ENCODE measurements at places on chromosomes 7 and 10.
A peak's percentile ranks its signal among the peaks of the same experiment; 100 is the strongest.

DNA sequence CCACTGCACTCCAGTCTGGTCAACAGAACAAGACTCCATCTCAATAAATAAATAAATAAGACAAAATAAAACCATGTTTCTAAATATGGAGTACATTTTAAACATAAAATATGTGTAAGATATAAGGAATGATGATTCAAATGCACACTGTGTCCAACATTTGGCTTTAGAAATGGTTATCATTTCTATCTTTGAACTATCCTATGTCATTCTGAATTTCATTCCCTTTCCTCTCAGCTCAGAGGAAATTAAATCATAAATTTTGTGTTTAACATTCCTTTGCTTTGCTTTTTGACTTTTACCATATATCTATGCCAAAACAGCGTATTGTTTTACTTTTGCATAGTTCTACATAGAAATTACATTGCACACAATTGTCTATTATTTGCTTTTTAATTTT, 130.9 kb downstream of the GNAT3 start:
- DNase-seq: no peak

GRCh38 chr10:75280236-75280635, 44.5 kb upstream of the COMTD1 start:
- DNase-seq: no peak

GRCh38 chr10:3264161-3264761, 91.7 kb upstream of the PITRM1 start:
- no peak for DNase-seq

DNA sequence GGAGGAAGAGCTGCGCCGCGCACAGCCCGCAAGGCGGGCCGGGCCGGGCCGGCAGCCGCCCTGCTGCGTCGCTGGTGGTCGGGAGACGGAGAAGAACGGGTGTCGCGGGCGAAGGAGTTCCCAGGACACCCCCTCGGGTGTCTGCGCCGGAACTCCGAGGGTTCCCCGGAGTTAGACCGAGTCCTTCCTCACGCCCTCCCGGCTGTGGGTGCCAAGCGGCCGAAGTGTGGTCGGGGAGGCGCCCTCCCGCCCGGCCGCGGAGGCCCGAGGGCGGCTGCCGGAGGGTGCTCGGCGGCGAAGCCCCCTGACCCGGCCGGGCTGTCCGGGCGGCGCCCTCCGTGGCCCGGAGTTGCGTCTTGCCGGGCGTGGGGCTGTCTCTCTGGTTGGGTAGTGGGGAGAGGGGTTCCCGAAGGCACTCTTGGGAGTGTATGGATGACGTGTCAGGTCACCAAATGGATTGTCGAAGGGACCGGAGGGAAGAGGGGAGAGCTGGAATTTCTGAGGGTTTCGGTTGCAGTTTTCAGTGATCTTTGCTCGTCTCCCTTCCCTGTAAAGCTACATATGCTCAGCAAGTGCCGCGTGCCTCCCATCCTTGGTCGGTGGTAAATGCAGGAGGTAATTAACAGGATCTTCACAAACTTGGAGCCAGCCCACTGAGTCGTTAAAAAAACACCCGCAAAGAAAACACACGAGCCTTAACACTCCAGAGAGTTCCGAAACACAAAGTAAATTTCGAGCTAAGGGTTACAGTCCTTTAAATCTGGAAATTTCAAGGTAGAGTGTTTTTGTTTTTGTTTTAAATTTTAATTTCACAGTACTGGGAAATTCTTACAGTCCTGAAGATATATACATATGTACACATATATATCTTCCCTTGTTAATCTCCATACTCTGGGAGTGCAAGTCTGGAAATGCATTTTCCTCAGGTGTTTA, 871 bp downstream of the ST7 start:
- DNase-seq: no peak

DNA sequence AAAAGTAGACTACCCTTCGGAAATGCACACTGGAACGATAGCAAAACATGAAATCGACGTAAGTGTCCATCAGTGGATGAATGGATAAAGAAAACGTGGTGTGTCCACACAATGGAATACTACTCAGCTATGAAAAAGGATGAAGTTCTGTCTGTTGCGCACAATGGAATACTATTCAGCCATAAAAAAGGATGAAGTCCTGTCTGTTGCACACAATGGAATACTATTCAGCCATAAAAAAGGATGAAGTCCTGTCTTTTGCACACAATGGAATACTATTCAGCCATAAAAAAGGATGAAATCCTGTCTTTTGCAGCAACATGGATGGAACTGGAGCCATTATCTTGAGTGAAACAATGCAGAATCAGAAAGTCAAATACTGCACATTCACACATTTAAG, 591.8 kb downstream of the PTPRN2 start:
- DNase-seq: no peak

- DNase-seq: no peak
Observed at GRCh38 chr7:12327922-12328321, 75.7 kb downstream of the VWDE start.

DNA sequence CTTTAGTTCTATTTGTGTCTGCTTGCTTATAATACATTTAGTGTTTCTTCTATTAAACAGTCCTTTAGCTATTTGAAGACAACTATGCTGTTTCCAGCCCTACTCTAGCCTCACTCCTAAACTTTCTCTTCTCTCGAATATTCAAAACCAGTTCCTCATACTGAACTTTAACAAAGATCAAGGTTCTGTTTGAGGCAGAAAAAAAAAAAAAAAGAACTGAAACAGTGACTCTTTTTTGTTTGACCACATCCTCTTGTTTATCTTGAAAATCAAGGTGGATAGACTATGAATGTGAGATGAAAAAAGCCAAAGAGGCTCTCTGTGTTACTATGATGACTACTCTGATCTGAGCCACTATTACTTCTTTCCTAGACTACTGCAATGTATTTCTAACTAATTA, 154.3 kb downstream of the ZNF365 start:
- DNase-seq: no peak

GRCh38 chr10:24503461-24504320, 220.0 kb downstream of the ARHGAP21 start:
- no peak for DNase-seq

DNA sequence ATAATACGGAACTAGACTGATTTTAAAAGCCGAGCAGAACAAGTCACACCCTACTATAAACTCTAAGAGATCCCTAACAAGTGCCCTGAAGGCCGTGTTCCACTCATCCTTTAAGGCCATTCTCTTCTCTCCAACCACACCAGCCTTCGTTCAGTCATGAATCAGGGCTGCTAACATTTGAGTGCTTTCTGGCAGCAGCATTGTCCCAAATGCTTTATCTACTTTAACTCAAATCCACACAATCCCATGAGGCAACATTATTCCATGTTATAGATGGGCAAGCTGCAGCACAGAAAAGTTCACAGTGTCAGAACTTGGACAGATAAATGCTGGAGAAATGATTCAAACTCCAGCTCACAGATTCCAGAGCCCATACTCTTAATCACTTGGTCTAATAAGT, 73.5 kb downstream of the MALSU1 start:
- DNase-seq: no peak

DNA sequence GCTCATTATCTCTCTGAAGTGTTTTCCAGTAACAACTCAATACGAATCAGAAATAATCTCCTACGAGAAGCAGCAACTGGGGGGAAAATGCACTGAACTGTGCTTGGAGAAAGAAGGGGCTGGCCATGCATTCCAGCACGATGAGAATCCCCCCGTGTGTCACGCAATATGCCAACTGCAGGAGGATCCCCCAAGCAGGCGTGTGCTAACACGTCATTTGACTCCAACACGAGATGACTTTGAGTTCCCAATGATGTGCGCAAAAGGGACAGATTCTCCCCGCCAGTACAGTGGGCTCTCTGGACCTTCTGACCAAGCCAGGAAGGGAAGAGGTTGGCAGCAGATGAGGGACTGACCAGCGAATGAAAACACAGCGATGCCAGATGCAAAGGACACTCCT, 105.5 kb downstream of the KCNMA1 start:
- no peak for DNase-seq

GRCh38 chr7:112510001-112510742, 29.4 kb downstream of the LSMEM1 start:
- no peak for DNase-seq

DNA sequence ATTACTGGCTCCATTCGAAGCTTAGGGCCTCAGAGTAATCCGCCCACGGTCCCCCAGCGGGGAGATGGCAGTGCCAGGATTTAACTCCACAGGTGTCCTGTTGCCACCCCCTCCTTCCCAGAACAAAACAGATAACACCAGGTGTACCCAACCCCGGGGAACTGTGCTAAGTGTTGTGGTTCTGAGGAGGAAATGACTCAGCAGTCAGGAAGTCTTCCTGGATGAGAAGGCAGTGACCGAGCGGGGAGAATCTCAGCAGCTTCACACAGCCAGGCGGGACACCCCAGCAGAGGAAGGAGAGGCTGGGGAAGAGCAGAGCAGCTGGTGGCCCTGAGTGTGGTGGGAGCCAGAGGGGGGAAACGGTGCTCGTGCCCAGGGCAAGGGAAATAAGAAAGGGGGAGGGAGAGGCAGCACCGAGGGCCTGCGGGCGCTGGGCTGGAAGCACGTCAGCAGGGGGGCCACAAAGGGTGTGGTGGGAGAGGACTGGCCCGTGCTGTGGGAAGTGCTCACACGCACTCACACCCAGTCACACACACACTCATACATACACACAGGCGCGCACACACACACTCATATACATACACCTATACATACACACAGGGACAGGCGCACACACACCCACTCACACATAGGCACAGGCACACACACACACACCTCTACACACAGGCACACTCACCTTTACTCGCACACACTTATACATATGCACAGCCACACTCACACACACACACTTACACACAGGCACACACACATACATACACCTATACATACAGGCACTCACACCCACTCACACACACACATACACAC, 59.8 kb upstream of the CHST15 start:
- peak; percentile 79 for DNase-seq

DNA sequence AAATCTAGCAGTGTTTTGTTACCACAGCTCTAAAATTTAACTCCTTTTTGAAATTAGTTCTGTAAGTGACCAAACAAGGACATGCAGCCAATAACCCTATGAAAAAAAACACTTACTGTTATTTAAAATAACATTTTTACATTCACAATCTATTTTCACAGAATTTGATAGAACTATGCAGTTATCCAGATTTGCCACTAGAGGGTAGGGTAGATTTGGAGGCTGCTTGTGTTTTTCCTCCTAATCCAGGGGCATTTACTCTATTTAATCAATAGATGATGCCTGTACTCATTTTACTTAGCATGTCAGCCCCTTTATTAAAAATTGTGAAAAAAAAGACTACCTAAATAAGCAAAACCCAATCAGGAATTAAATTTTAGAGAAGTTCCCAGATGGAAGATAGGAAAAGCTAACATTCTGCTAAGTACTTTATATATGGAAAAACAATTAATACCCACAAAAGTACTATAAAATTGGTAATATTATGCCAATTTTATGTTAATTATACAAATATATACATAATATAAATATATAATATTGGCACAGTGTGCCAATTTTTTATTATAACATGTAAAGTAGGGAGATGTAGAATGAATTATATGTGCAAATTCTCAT, 18.1 kb upstream of the LIPK start:
- DNase-seq: peak; percentile 3

DNA sequence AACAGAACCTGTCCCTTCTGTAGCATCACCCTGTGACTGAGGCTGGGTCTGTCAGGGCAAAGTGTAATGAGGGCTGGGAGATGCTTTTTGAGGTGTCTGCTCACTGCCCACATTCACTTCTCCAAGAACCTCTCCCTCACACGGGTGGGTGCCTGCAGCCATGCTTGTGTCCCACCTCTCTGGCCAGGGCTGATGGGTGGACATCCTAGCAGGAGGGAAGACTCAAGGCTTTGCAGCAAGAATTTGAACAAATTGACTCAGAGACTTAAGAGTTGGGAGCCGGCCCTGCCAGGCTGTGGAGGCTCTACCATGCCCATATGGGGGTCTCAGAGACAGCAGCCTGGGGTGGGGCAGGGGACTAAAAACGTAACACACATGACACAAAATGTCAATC, 33.4 kb downstream of the GOLGA7B start:
- DNase-seq: no peak

DNA sequence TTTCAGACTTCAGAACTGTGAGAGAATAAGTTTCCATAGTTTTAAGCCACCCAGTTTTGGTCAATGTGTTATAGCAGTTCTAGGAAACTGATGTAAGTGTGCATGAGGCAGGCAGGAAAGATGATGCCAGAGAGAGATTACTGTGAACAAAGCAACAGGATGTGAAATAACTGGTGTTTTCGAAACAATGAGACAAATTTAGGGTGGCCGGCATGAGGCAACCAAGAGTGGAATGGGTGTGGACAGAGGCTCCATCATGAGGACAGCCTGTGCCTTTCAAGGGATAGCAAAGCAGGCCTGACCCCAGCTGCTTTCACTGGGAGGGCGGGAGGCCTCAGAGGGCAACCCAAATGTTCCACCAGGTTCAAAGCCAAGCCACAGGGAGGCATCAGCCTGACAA, 67.3 kb upstream of the UCN3 start:
- DNase-seq: no peak

DNA sequence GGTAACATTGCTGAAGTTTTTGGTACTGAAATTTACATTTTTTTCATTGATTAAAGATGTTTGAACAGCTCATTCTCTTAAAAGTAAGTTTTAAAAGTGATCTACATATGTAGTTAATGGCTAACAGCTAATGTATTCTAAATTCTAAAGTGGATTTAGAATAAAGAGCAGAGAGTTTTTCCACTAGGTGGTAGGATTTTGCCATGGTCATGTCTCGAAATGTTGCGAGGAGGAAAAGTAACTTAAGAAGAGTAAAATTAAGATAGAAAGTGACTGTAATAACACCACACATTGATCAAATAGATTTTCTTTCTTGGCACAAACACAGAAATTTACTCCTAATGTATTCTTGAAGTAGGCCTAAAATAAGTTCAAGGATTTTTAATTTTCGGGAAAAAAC, 19.8 kb downstream of the LSMEM1 start:
- DNase-seq: no peak

DNA sequence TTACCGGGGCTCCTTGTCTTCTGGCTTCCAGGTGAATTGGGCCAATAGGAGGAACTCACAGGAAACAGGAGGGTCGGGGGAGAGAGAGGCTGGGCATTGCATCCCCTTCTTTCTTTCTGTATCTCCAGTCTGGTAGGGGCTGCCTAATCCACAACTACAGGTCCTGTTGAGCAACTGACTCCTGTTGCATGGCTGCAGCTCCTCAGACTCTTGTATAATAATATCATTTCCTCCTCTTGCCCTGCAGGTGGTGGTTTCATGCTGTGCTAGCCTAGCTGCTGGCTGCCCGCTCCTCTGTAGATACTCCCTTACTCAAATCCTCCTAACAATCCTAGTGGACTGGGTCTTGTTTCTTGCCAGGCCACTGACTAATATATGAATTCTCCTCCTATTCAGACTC, 276.5 kb upstream of the SMIM30 start:
- no peak for DNase-seq

- DNase-seq: no peak
Observed at GRCh38 chr10:69265521-69265920, 12.8 kb upstream of the HK1 start.

GRCh38 chr10:77139252-77140160, 498.1 kb downstream of the KCNMA1 start:
- DNase-seq: no peak
